ENCODE measurements at places on chromosomes 2 and 18. TPM values are rescaled to one million over a fixed set of nuclear protein-coding genes. Genes with fewer than 3 reads are reported as not detected.

FANCL gene
- 5.5 TPM for total RNA-seq

TRABD2A gene
- 18.1 TPM for total RNA-seq

XIRP2 gene
- total RNA-seq = not detected

CCDC148 gene
- total RNA-seq = 1.1 TPM

CELF4 gene
- not detected for total RNA-seq

DNA sequence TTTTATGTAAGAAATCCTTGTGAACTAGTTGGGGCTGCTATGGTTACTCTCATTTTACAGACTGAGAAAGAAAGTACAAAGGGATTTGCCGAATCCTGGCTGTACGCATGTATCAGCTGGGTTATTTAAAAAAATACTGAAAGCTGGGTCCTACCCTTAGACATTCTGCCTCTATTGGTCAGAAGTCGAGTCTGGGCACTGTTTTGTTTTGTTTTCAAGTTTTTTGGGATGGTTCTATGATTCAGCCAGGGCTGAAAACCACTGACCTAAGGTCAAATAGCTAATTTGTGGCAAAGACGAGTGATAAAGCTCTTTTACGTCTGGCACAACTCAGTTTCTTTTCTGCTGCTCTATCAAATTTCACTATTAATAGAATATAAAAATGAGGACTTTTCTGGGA is 5.9 kb upstream of the SLC8A1 start:
- peak overlapping the region; percentile 72 for H3K27ac ChIP-seq
- no peaks in the 10 kb centered on the region for H3K27me3 ChIP-seq
- DNase-seq = peak; percentile 52
- H3K4me1 ChIP-seq = peaks cover 42% of the 10 kb centered on the region

DNA sequence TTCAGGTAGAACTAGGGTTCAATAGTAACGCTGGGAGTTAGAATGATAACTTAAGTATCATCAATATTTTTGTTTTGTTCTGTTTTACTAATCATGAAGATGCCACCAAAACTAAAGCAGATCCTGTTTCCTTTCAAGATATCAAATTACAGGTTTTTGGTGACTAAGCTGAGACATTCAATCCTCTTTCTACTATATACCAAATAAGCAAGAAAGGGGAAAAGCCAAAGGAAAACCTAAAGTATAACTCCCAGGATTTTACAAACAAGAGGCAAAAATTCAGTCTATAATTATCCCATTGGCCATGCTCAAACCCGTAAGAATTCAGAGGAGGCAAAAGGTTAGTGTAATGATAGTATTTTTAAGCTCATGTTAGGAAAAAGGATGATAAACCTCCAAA is 175.2 kb upstream of the CCDC150 start:
- peaks cover 18% of the 10 kb centered on the region for H3K36me3 ChIP-seq
- peaks cover 12% of the 10 kb centered on the region for H3K4me1 ChIP-seq
- DNase-seq = no peak
- no peak overlapping the region for H3K4me3 ChIP-seq
- H3K27me3 ChIP-seq = no peaks in the 10 kb centered on the region

- no peak overlapping the region for H3K27ac ChIP-seq
- no peak overlapping the region for H3K4me3 ChIP-seq
- peaks cover 2% of the 10 kb centered on the region for H3K27me3 ChIP-seq
- H3K4me1 ChIP-seq = peaks cover 16% of the 10 kb centered on the region
These were observed 279.1 kb upstream of the LYPD1 start for GRCh38 chr2:132949108-132949507.

DNA sequence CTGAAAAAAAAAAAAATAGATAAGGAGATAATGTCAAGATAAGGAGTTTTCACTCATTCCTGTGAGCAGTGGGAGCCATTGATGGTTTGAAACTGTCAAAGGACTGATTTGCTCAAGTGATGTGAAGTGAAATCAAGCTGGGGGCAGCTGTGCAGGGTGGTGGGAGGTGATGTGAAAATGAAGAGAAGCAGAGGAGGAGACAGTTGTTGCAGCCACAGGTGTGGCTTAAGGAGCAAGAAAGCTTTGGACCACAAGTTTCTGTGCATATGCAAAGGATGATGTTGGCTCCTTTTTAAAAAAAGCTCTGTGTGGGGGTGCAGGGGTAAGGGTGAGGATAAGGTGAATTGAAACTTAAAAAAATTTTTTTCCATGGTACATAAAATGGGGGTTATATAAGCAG is 8.3 kb downstream of the EFR3B start:
- H3K27me3 ChIP-seq = peaks cover 27% of the 10 kb centered on the region
- no peaks in the 10 kb centered on the region for H3K36me3 ChIP-seq
- no peak for DNase-seq
- no peak overlapping the region for H3K27ac ChIP-seq
- no peaks in the 10 kb centered on the region for H3K4me1 ChIP-seq
- H3K4me3 ChIP-seq = no peak overlapping the region

GRCh38 chr2:9772999-9773902 is 70.0 kb upstream of the TAF1B start:
- peaks cover 18% of the 10 kb centered on the region for H3K4me1 ChIP-seq
- peaks cover 13% of the 10 kb centered on the region for H3K27me3 ChIP-seq
- no peaks in the 10 kb centered on the region for H3K36me3 ChIP-seq

- no peak overlapping the region for H3K4me3 ChIP-seq
- H3K36me3 ChIP-seq = peaks cover 16% of the 10 kb centered on the region
- no peak for DNase-seq
- peaks cover 27% of the 10 kb centered on the region for H3K4me1 ChIP-seq
- H3K27me3 ChIP-seq = no peaks in the 10 kb centered on the region
These were observed 18.6 kb downstream of the BUB1 start for GRCh38 chr2:110659248-110659647.

DNA sequence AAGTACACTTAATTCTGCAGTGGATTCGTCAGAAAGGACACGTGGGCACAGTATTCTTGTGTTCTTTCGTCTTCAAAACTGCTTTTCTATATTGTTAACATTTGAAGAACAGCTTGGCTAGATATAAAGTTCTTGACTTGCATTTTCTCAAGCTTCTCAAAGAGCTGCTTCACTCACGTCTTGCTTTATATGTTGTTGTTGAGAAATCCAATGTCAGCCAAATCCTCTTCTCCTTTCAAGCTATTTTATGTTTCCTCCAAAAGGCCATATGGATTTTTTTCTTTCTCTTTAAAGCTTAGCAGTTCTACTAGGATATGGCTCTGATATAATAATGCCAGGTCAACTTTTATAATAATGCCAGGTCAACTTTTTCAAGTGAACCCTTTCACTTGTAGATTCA is 65.5 kb upstream of the CYP1B1 start:
- no peak overlapping the region for H3K27ac ChIP-seq
- H3K27me3 ChIP-seq = peaks cover 25% of the 10 kb centered on the region
- no peak overlapping the region for H3K4me3 ChIP-seq
- H3K4me1 ChIP-seq = no peaks in the 10 kb centered on the region

- no peak overlapping the region for H3K4me3 ChIP-seq
- H3K36me3 ChIP-seq = no peaks in the 10 kb centered on the region
- H3K27me3 ChIP-seq = no peaks in the 10 kb centered on the region
These were observed 6.0 kb downstream of the COMMD1 start for GRCh38 chr2:61911510-61911909.

GRCh38 chr2:215811409-215812345 is 201.7 kb downstream of the MREG start:
- DNase-seq = no peak
- H3K4me1 ChIP-seq = peaks cover 25% of the 10 kb centered on the region
- H3K36me3 ChIP-seq = no peaks in the 10 kb centered on the region
- H3K27ac ChIP-seq = no peak overlapping the region
- H3K27me3 ChIP-seq = no peaks in the 10 kb centered on the region

- no peak overlapping the region for H3K27ac ChIP-seq
- H3K4me3 ChIP-seq = no peak overlapping the region
- no peaks in the 10 kb centered on the region for H3K27me3 ChIP-seq
- no peaks in the 10 kb centered on the region for H3K4me1 ChIP-seq
These were observed 29.5 kb downstream of the FLACC1 start for GRCh38 chr2:201327678-201328077.

DNA sequence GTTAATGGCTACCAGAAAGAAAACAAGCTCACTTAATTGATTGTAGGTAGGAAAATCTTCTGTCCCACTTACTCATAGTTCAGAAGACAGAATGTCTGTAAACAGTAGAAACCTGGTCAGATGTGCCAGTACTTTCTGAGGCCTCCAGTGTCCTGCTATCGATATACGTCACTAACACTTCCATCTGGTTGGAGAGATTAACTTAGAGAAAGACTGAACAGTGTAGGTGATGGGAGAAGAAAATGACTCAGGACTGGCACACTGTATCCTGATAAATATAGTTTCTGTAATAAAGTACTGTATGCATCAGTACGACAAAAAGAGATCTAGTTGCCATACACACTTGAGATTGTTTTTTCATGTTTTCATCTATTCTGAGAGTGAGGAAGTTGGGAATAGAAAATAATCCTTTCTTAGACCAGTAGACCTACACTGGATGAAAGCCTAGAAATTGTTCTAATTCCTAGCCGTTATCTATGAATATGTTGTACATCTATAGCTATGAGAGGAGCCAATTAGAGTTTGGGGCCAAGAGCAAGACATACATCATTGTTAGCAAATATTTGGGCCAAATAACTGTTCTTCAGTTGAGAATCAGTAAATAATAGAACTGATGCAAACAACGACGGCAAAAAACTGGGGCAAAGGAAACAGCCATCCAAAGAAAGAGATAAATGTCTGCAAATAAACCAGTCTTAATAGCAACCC is 105.9 kb downstream of the NAT8 start:
- 0 out of 2 replicates have a peak, but pooled peaks cover 5% of the 10 kb centered on the region for H3K4me1 ChIP-seq
- H3K4me3 ChIP-seq = no peak overlapping the region
- no peaks in the 10 kb centered on the region for H3K27me3 ChIP-seq
- DNase-seq = no peak
- no peak overlapping the region for H3K27ac ChIP-seq

GRCh38 chr2:160326786-160327185 is 126.7 kb upstream of the ITGB6 start:
- no peak for DNase-seq
- H3K27me3 ChIP-seq = 0 out of 2 replicates have a peak, but pooled peaks cover 1% of the 10 kb centered on the region
- peaks cover 90% of the 10 kb centered on the region for H3K4me1 ChIP-seq
- no peak overlapping the region for H3K4me3 ChIP-seq
- peak overlapping the region; percentile 66 for H3K27ac ChIP-seq
- H3K36me3 ChIP-seq = peaks cover 15% of the 10 kb centered on the region

GRCh38 chr2:84879584-84880394 is 1.1 kb downstream of the TRABD2A start:
- peak overlapping the region; percentile 77 for H3K27ac ChIP-seq
- H3K36me3 ChIP-seq = no peaks in the 10 kb centered on the region
- H3K4me1 ChIP-seq = peaks cover 61% of the 10 kb centered on the region
- H3K4me3 ChIP-seq = peak overlapping the region; percentile 96

DNA sequence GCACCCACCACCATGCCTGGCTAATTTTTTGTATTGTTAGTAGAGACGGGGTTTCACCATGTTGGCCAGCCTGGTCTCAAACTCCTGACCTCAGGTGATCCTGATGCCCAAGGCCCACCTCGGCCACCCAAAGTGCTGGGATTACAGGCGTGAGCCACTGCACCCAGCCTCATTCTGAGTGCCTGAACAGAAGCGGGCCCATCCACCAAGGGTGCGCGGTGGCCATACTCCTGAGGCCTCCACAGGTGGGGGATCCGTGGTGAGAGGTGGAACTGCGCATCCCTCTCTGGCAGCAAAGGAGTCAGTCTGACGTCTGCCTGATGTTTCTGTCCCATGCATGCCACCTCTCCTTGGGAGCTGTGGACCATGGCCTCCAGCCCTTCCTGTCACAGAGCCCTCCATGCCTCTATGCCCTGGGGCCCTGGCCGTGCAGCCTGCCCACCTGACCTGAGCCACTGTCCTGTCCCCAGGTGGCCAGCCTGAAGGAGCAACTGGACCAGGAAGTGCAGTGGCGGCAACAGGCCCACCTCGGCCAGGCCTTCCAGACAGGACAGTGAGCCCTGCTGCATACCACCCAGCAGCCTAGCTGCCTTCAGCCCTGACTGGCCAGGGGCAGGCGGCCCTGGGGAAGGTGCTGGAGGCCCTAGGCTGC is 7.6 kb upstream of the SNED1 start:
- peaks cover 2% of the 10 kb centered on the region for H3K27me3 ChIP-seq
- H3K27ac ChIP-seq = no peak overlapping the region
- H3K36me3 ChIP-seq = no peaks in the 10 kb centered on the region
- no peak for DNase-seq
- H3K4me3 ChIP-seq = no peak overlapping the region

- no peak for DNase-seq
- no peaks in the 10 kb centered on the region for H3K27me3 ChIP-seq
- H3K4me1 ChIP-seq = peaks cover 14% of the 10 kb centered on the region
These were observed 3.0 kb downstream of the MSH6 start for GRCh38 chr2:47785986-47786385.

GRCh38 chr2:220240641-220241040 is 613.2 kb downstream of the SLC4A3 start:
- H3K27ac ChIP-seq = no peak overlapping the region
- no peak for DNase-seq
- peaks cover 5% of the 10 kb centered on the region for H3K4me1 ChIP-seq
- no peak overlapping the region for H3K4me3 ChIP-seq
- H3K27me3 ChIP-seq = no peaks in the 10 kb centered on the region
- no peaks in the 10 kb centered on the region for H3K36me3 ChIP-seq

DNA sequence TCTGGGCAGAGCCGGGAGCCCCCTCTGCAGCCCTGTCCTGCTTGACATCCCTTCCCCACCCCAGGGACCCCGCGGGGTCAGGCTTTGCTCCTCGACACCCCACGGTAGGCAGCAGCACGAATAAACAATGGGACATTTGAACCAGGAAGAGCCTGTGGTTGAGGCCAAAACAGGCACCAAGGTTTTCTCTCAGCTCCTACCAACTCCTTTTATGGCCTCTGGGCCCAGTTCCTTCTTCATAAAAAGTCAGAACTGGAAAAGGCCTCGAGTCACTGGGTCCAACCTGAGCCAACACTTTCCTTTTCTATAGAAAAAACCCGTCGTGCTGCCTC is 20.6 kb downstream of the TEX44 start:
- peaks cover 6% of the 10 kb centered on the region for H3K27me3 ChIP-seq
- H3K4me1 ChIP-seq = peaks cover 41% of the 10 kb centered on the region
- no peaks in the 10 kb centered on the region for H3K36me3 ChIP-seq
- DNase-seq = no peak
- peak overlapping the region; percentile 81 for H3K4me3 ChIP-seq
- H3K27ac ChIP-seq = peak overlapping the region; percentile 100

GRCh38 chr2:217552081-217552480 is 450.7 kb downstream of the TNS1 start:
- no peak overlapping the region for H3K27ac ChIP-seq
- peaks cover 69% of the 10 kb centered on the region for H3K4me1 ChIP-seq
- no peaks in the 10 kb centered on the region for H3K36me3 ChIP-seq
- DNase-seq = no peak
- no peaks in the 10 kb centered on the region for H3K27me3 ChIP-seq

DNA sequence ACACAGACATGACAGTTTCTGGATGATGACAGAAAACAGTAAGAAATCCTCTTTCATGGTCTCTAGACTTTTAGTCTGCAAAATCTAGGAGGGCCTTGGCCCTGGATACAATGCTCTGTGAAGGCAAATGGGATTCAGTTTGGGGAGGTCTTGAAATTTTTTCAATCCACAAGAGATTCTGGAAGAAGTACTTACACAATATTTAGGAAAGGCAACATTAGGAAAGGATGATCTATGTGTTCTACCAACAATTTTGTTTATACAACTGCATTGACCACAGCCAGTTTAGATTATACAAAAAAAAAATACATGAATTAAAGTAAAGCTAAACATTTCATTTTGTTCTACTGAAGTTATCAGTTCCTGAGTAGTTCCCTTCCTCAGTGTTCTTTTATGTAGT is 208.0 kb downstream of the SRBD1 start:
- no peak for DNase-seq
- H3K4me1 ChIP-seq = no peaks in the 10 kb centered on the region
- H3K27ac ChIP-seq = no peak overlapping the region

GRCh38 chr2:12141618-12142258 is 395.3 kb downstream of the LPIN1 start:
- no peak overlapping the region for H3K4me3 ChIP-seq
- peaks cover 22% of the 10 kb centered on the region for H3K27me3 ChIP-seq
- H3K4me1 ChIP-seq = no peaks in the 10 kb centered on the region
- H3K27ac ChIP-seq = no peak overlapping the region
